ENCODE measurements at places on chromosomes 3 and 15.

DNA sequence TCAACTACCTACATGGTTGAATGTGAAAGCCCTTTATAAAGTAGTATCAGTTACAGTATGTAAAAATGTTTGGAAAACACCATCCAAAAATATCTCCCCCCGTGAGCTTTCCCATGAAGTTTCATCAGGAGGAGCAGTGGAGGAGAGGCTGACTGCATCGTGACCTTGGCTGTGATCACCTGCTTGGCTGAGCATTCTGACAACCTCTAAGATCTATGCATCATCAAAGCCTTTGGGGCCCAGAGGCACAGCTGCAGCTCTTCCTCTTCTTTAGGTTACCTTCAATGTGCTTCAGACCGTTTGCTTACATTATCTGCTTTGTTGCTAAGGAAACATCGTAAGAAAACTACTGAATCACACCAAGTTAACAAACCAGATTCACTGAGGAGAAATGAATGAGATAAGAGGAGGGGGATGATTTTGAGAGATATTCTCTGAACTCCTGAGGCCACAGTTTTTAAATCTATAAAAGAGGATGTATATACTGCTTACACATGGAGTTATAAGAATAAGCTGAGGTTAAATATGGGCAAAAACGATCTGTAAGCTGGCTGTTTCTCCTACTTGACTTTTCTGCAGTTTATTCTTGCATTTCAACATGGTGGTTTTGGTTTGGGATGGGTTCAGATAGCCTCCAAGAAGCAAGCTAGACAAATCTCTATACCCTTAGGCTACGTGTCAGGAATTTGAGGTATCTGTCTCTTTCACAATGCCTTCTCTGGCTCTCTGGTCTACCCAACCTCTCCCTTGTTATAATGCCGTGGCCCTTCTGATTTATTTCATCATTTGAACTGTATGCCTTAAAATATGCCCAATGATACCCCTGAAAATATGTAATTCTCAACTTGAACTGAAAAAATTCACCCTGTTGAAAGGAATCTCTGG lies 4.0 kb downstream of the GCSAM start:
- peak; percentile 23 for DNase-seq

DNA sequence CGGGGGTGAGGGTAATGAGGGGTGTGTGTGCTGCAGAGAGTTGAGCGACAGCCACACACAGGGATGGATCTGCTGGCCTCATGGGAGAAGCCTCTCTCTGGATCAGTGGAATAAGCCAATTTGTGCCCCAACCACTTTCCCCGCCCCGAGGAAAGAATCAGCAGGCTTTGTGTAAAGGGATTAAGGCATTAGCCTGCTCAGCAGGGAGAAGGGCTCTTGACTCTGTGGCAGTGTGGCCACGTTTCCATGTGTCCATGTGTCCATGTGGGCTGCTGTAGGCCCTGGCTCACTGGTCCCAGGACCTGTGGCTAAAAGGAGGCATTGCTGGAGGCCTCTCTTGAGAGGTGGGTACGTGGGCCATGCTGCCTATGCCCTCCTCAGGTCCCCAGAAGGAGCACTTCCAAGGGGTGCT lies 104.7 kb downstream of the HMG20A start:
- no peak for DNase-seq

DNA sequence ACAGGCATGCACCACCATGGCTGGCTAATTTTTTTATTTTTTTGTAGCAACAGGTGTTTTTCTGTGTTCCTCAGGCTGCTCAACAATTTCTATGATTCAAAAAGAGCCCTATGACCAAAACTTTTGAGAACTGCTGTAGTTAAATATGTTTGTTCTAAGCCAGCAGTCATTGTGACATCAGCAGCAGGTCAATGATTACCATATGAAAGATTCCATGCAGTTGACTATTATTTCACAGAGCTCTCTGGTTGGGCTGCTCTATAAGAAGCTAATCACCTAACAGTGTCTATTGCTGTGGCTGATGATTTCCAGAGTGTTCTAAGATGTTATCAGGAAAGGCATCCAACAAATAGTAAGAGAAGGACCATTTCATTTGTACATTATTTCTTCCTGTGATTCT lies at the start of gene CCDC54:
Gene CCDC54 (plus strand): TSS at position 289 of the 400 bp plus-strand sequence. CDS start 149 bp downstream, outside the sequence.
- no peak for DNase-seq

DNA sequence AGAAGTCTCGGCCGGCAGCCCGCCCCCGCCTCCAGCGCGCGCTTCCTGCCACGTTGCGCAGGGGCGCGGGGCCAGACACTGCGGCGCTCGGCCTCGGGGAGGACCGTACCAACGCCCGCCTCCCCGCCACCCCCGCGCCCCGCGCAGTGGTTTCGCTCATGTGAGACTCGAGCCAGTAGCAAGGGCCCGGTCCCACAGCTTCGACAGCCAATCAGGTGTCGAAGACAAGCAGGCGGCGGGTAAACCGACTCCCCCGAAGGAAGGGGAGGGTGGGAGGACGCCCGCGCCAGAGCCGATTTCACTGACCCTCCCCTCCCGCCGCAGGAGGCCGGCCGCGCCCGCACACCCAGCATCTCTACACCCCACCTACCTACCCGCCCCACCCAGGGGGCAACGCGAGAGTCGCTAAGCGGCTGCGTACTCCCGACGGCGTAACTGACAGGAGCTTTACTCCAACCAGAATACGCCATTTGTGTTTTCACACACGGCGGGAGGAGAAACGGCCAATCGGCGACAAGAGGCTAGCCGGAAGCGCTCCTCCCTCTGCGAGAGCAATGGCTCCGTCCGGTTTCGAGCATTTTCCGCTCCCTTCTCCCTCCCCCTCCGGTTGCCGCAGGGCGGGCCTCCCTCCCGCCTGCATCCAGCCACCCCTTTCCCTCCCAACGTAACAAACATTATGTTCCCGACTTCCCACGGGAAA lies 633 bp upstream of the SETD5 start:
- DNase-seq = peak; percentile 99

DNA sequence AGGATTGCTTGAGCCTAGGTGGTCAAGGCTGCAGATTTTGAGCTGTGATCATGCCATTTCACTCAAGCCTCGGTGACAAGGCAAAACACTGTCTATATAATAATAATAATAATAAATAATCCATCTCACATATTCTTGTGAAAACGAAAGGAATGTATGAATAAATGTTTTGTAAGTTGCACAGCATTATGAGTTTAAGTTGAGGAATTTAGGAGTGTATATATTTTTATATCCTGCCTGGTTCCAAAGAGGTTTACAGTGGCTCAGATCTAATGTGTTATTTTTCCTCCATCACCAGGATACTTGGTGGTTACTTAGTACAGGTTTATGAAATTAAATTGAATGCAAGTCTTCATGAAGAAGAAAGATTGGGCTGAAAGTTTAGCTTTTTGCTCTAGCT lies 77.2 kb downstream of the ATG7 start:
- DNase-seq = no peak

DNA sequence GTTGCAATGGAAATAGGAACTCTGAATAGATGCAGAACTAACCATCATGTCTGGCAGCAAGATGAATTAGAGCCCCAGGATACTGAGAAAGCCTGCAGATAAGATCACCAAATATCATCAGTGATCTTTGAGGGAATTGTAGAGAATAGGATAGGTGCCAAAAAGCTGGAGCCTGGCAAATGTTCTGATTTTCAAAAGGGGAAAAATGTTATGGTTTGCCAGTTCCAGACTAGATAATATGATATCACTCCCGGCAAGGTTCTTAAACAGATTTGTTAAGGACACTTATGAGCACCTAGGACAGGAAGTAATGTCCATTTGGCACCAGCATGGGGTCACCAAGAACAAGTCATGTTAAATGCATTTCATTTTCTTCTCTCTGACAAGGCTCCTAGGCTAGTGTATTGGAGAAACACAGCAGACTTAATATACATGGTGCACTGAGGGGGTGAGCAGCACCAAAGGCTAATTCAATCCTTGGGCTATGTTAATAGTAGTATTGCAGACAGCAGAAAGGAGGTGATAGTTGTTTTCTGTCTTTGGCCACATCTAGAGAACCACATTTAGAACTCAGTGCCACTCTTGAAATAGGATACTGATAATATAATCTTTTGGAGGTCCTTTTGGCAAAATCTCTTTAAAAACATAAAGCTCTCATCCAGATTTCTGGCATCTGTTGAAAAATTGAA lies 4.8 kb downstream of the SRGAP3 start:
- no peak for DNase-seq

- DNase-seq = no peak
Measured at GRCh38 chr3:52077925-52078324, 21.6 kb upstream of the DUSP7 start.

GRCh38 chr3:46942481-46943236 lies 33.9 kb downstream of the CCDC12 start:
- DNase-seq = no peak

- DNase-seq = no peak
Measured at GRCh38 chr15:44264148-44264547, 24.4 kb upstream of the GOLM2 start.

GRCh38 chr3:59749291-59749690 lies 699.5 kb upstream of the CFAP20DC start:
- DNase-seq = no peak

DNA sequence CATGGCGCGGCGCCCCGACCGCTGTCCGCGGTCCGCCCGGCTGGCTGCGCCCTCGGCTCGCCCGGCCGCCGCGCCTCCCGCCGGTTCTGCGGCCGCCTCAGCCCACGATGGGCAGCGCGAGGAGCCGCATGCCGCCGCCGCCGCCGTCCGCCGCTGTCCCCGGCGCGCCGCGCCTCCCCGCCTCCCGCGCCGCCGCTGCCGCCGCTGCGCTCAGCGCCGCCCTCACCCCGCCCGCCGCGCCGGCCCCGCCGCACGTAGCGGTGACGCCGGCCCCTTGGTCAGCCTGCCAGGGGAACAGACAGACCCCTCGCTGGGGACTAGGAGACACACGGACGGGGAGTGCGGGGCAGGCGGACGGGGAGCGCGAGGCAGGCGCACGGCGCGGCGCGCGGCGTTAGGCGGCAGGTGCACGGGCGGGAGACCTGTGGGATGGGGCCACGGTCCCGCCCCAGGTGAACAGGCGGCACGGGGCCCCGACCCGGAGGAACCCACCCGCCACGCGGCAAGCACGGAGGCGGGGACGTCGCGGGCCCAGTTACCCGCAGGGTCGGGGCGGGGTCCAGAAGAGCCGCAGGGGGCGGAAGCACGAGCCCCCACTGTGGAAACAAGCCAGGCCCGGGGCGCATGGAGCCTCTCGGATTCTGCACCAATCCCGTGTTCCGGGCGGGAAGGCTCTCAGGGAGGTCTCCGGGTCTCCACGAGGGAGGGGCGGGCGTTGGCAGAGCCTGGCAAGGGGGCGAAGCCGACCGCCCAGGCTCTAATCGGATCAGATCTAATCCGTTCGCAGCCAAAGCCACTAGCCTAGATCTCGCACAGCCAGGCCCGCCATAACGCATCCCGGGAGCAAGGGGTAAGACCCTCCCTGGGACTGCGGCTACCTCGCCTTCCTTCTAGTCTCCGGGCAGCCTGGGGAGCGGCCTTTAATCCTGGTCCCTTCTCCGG lies at the start of gene CSPG5:
Gene CSPG5 (minus strand): TSS at position 175 of the 942 bp plus-strand sequence. CDS start 172 bp downstream, at position 3.
- peak; percentile 4 for DNase-seq

GRCh38 chr3:45179163-45179562 lies 33.0 kb upstream of the CDCP1 start:
- no peak for DNase-seq

DNA sequence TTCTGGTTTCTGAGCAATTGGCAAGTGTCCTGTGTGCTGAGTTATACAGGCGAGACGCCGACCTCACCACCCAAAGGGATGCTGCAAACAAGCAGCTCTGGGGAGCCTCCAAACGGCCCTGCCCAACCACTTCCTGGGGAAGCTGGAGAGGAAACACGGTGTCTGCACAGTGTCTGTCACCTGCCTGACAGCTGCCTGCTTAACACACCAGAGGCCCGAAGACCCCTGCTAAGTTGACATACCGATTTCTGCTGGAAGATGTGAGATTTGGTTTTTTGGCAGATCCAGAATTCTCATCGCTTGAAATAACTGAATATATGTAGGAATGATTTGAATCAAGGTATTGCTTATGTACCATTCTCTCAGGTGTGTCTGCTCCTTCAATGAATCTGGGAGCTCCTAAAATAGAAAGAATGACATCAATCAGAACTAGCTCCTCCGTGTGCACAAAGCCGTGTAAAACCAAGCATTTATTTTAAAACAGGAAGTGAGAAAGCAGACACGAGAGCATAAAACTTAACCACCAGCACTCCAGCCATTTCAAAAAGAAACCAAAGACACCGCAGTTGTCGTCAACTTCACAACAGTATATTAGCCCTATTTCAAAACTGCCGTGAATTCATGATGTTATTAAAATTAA lies 27.2 kb downstream of the LRRC2 start:
- DNase-seq = peak; percentile 81

DNA sequence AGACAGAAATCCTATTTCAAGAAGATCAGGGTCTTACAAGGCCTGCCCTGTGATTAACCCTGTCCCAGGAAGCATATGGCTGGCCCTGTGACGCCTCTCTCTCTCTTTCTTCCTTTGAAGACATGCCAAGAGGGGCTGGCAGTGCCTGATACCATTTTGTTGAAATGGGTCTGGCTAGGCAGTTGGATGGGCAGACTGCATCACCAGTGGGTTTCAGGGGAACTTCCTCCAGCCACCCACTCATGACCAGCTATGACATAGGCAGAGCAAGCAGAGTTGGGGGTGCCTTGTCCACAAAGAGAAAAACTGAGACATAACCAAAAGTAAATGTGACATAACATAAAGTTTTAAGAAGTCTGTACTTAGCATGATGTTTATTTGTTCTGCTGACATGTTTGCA lies 31.4 kb upstream of the MANF start:
- no peak for DNase-seq

GRCh38 chr15:77060546-77060945 lies 10.4 kb downstream of the TSPAN3 start:
- no peak for DNase-seq

DNA sequence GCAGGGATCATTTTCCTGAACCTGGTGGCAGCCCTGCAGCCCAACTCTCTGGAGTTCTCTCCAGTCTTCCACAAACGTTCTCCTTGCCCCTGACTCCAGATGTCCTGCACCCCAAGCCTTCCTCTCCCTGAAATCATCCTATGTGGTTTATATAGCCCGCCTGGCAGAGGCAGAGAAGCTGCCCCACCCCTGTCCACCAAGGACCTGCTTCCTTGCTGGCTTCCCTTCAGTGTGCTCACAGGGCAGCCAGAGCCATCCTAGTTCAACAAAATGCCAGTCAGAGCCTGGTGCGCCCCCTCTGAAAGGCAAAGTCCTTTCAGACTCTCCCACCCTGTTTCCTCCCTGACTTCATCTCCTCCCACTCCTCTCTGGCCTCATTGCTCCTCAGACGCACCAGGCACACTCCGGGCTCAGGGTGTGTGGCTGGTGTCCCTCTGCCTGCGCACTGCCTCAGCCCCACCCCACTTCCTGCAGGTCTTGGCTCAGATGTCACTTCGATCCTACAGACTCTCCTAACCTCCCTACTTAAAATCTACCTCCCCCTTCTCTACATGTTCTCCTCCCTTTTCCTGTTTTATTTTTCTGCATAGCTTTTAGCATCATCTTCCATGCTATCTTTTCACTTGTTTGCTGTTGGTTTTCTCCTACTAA lies 5.9 kb downstream of the KBTBD13 start:
- no peak for DNase-seq

GRCh38 chr3:124886168-124887056 lies 753 bp downstream of the ITGB5 start:
- DNase-seq = no peak

GRCh38 chr3:98705694-98706093 lies 57.4 kb upstream of the ST3GAL6 start:
- no peak for DNase-seq

All from activated T-helper 1 cell treated with Interleukin-2 at 50 U/mL for 16 hours (primary cell).